ENCODE measurements at places on chromosomes 6 and 20.

DNA sequence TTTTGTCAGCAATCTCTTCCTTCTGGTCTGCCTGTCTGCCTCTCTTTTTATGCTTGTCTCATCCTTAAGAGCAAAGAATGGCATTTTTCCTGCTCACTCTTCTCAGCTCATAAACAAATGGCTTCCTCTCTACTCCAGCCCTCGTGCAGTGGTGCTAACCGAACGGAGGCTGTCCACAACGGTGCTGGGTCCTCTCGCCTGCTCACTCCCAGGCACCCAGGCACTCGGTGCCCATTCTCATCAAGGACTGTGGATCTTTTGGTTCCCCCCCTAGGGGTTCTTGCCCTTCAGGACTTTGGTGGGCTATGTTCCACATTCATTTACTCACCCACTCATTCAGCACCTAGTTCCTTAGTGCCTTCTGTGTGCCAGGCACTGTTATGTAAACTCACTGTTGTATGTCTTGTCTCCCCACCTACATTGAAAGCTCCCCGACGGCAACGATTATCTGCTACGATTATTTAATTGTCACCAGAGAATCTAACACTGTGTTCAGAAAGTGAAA lies 113.9 kb downstream of the FYN start:
- peak; percentile 52 for DNase-seq

DNA sequence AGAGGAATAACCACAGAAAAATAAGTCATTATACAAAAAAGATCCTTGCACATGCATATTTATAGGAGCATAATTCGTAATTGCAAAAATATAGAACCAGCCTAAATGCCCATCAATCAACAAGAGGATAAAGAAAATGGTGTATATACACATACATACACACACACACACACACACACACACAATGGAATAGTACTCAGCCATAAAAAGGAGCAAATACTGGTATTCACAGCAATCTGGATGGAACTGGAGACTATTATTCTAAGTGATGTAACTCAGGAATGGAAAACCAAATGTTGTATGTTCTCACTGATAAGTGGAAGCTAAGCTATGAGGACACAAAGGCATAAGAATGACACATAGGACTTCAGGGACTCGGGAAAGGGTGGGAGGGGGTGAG lies 1.9 kb upstream of the KIAA1586 start:
- DNase-seq: no peak

DNA sequence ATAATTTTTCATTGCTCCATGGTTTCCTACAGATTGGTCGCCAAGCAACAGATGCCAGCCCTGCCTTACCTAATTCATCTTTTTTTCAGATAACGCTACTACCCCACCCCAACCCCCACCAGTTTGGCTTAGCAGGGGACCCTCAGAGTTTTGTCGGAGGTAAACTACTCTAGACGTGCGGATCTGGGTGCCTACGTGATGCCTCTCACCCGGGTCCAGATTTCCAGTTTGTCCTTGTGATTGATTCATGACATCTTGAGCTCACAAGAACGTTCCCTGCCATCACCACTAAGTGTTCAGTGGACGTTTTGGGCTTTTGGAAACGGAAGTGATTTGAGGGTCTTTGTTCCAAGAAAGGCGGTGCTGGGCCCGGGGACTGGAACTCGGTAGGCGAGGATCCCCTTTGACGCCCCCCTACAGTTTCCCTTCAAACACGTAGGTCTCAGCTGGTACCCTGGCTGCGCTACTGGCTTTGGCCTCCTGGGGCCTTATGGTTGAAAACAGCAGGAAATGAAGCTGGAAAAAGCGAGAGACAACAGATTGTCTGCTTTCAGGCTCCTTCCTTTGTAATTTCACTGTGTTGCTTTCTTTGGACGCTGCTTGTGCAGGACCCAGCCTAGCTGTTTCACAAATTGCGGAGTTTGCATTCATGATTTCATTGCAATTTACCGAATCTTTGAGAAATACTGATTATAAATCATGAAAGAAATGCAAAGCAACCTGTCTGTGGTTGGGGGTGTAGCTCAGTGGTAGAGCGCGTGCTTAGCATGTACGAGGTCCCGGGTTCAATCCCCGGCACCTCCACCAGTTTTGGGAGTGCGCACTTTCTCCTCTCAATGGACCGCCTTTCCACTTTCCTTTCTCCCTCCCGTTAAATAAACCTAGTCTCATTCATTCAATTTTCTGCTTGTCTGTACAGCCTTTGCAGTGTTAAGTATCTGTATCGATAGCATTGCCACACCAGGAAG lies 81.0 kb downstream of the GPX5 start:
- DNase-seq: peak; percentile 75

DNA sequence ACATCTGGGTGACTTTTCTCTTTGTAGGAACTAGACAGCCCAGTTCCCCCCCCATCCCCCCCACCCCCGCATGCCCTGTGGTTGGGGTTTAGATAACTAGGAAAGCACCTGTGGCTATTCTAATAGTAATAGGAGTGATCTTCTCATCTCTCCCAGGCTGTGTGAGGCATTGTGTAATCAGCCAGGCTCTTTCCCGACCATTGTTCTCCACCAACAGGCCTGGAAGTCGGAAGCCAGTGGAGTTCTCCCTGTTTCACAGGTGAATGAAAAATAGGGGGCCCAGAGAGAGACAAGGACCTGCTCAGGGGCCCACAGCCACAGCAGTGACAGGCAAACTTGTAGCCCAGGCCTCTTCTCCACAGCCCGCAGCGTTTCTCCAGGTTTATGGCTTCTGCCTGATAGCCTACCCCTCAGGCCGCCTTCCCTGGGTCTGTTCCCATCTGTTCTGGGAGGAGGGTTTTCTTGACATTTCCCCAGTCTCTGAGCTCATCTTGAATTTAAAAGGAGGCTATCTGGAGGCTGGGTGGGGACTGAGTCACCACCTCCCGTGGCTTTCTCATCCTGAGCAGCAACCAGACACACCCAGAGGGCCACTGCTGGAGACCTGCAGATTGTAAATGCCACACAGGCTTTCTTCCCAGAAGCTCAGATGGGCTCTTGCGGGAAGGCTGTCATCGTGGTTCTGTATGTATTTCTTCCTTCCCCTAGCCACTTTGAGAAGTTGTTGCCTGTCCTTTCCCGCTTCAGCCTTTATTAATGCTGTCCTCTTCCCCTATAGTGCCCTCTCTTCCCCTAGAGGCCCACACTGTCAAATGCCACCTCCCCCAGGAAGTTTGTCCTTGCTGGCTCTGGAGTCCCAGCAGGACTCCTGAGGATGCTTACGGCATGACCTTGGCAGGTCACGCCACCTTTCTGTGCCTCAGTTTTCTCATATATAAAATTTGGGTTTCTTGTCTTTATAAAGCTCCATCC lies 75.9 kb upstream of the MYL9 start:
- peak; percentile 73 for DNase-seq

DNA sequence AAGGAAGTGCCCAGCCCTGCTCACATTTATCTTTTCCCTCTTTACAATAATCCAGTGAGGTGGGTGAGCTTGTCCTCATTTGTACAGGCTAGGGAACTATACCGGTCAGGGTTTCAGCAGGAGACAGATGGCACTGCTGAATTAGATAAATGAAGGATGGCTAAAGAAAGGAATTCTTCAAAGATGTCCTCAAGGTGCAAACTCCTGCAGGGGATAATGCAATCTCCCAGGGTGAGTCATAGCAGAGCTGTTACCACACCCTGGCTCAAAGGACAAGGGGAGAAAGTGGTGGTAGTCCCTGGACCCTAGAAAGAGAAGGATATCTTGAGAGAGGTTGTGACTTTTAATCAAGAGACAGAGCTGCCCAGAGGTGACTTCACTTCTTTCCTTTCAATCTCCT lies 66.7 kb downstream of the RFPL4B start:
- DNase-seq: no peak

GRCh38 chr6:99512033-99512432 lies 3.2 kb downstream of the USP45 start:
- DNase-seq: no peak

DNA sequence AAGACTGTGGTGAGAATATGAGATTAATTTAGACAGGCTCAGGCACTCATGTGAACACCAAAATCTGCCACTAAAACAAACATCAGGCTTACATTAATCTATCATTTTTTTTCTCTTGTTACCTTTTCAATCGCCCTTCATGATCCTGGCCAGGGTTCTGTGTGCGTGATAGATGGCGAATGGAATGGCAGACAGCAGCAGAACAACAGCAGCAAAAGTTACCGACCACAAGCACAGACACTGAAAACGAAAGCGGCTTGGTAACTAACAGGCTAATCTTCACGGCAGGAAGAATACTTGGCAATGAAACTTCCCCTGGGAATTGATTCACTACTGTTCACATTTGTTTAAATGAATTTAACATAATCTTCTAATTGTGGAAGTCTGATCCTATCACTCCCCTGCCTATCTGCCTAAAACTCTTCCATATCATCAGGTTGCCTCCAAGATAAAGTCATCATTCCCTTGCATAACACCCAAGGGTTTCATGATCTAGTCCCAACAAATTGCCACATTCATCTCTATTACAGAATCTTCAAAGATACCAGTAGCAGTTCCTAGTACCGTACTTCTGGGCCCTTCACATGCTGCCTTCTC lies 28.7 kb downstream of the PTPRK start:
- no peak for DNase-seq

Measured in activated CD4-positive, alpha-beta T cell treated with anti-CD3 and anti-CD28 coated beads for 36 hours (primary cell).